CD4-positive, CD25-positive, alpha-beta regulatory T cell (primary cell): ENCODE measurements at places on chromosomes 7 and 10. TPM values are rescaled to one million over a fixed set of nuclear protein-coding genes. Genes with fewer than 3 reads are reported as not detected.
A peak's percentile ranks its signal among the peaks of the same experiment; 100 is the strongest.

- DNase-seq = no peak
Observed at GRCh38 chr7:50199824-50200223, 104.7 kb upstream of the IKZF1 start.

GRCh38 chr10:91768123-91768522 is 30.1 kb upstream of the TNKS2 start:
- DNase-seq = no peak

The KLLN gene
- 0.54 TPM for total RNA-seq

GRCh38 chr10:99532687-99533495 is at the start of gene NKX2-3:
Gene NKX2-3, plus strand, starts transcription at chr10:99532942. Its CDS starts 190 bp downstream, at chr10:99533132.
- DNase-seq = peak; percentile 74

DNA sequence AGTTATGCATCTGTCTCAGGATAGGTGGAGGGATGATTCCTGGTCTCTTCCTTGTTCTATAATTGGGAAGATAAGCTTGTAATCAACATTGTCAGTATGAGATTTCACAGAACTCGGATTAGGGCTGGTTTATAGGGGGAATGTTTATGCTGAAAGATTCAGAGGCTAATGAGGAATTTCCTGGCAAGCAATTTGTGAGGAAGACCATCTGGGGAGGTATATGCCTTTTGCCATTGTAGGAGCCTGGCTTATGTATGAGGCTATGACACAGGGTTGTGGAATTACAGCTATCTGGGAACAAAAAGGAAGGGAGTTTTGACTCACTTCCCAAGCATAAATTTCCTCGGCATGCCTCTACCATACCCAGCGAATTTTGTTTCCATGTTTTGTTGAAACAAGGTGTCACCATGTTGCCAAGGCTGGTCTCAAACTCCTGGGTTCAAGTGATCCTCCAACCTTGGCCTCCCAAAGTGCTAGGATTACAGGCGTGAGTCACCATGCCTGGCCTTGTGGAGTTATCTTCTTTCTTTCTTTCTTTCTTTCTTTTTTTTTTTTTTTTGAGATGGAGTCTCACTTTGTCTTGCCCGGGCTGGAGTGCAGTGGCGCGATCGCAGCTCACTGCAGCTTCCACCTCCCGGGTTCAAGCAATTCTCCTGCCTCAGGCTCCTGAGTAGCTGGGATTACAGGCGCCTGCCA is 1.6 kb upstream of the COPS6 start:
- no peak for DNase-seq

DNA sequence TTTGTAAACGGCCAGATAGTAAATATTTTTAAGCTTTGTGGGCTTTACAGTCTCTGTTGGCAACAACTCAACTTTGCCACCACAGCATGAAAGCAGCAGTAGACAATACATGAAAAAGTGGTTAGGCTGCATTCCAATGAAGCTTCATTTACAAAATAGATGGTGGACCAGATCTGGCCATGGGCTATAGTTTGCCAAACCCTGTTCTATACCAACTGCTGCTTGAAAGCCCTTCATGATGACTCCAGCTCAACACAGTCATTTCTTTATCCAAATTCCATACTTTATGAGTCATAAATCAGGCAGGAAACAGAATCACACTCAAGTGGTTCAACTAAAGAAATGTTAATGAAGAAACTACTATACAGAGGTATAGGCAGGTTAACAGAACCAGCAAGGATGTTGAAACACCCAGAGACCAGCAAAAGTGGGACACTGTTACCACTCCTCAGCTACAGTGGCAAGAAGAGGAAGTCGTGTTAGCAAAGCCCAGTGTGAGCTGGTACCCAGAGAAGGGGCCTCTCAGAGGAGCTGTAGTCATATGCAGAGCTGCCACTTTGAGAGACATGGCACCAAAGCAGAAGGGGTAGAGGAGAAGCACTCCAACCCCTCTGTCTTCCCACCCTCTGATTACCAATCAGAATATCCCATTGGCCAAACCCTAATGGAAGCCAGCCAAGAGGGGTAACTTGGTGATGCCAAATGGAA is 72.5 kb downstream of the PRLHR start:
- no peak for DNase-seq

DNA sequence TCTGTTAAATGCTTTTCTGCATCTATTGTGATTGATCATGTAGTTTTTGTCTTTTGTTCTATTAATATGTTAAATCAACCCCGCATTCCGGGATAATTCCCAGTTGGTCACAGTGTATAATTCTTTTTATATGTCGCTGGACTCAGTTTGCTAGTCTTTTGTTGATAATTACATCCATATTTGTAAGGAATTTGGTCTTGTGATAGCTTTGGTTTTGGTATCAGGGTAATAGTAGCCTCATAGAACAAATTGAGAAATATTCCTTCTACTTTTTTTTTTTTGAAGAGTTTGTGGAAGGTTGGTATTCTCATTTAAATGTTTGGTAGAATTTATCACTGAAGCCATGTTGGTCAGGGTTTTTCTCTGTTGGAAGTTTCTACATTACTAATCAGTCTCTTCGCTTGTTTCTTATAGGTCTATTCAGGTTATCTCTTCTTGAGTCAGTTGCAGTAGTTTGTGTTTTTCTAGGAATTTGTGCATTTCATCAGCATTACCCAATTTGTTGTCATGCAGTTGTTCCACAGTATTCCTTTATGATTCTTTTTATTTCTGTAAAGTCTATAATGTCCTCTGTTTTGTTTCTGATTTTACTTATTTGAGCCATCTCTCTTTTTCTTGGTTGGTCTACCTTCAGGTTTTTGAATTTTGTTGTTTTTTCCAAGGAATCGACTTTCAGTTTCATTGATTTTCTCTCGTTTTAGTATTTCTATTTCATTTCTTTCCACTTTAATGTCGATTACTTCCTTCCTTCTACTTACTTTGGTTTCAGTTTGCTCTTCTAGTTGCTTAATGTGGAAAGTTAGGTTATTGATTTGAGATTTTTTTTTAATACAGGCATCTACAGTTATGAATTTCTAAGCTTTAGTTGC is 64.6 kb upstream of the GJD4 start:
- no peak for DNase-seq

DNA sequence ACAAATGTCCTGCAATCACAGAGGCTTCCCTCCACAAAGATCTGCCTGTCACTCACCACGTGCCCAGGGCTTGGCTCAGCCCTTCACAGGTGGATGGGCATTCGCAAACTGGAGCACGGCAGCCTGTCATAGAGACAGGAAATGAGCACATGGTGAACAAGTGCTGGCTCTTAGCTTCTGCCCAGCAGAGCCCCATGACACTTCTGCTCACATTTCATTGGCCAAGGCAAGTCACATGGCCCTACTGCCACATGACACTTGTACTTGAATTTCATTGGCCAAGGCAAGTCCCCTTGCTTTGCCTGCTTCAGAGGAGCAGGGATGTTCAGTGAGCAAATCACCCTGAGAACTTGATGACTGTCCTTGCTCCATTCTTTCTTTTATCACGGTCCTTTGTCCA is 110.8 kb upstream of the PPP2R2D start:
- peak; percentile 17 for DNase-seq

The PRSS2 gene
- 0.52 TPM for total RNA-seq

DNA sequence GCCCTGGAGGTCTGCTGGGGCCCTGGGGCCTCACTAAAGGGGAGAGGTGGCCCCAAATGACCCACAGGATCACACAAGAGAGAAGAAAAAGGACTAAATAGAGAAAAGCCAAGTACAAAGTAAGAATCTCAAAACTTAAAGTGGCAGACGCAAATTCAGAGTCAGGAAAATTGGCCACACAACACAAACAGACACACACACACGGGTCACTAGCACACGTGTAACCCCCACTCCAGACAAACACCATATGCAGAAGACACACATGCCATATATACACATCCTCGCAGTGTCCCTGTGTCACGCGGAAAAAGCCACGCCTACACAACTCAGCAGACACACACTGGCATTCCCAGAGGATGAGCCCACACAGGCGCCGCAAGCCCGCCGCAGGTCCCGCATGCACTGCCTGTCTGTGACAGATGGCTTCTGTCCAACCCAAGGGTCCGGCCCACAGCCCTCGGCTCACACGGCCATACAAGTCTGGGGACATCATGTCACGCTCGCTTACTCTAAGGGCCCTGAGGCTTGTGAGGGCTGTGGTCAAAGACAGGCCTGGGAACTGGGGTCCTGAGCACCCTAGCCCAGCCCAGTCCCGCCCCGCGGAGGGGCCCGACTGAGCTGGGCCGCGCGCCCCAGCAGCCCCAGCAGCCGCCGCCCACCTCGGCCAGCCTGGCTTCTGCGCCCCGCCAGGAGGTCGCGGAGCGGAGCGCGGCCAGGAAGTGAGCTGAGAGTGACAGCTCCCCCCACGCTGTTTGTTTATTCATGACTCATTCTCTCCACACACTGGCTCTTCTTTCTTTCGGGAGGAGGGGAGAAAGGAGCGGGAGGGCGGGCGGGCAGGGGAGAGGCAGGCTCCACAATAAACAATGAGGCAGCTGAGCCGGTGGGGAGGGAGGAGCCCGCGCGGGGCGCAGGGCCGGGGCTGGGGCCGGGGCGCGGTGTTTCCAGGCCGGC is 95.5 kb upstream of the ZMIZ1 start:
- peak; percentile 57 for DNase-seq

The PROSER2 gene
- 1.3 TPM for total RNA-seq

The TCF7L2 gene
- total RNA-seq = 1.8 TPM

GRCh38 chr10:124025660-124026588 is 67.5 kb downstream of the CHST15 start:
- peak; percentile 25 for DNase-seq

The HHEX gene
- 1.2 TPM for total RNA-seq

DNA sequence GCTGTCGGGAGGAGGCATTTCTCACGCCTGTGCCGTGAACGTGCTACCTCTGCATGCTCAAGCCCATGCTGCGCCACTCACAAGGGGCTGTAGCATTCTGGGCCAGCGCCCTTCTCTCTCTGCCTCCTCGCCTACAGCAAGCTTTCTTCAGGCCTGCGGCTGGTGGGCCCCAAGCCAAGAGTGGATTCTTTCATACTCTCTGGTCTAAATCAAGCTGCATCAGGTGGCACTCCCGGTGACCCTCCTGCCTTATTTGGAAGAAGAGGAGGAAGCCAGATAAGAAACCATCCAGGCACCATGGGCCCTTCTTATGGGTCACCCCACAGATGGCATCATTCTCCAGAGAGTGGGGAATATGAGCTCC is 86.7 kb upstream of the DUSP5 start:
- DNase-seq = no peak

DNA sequence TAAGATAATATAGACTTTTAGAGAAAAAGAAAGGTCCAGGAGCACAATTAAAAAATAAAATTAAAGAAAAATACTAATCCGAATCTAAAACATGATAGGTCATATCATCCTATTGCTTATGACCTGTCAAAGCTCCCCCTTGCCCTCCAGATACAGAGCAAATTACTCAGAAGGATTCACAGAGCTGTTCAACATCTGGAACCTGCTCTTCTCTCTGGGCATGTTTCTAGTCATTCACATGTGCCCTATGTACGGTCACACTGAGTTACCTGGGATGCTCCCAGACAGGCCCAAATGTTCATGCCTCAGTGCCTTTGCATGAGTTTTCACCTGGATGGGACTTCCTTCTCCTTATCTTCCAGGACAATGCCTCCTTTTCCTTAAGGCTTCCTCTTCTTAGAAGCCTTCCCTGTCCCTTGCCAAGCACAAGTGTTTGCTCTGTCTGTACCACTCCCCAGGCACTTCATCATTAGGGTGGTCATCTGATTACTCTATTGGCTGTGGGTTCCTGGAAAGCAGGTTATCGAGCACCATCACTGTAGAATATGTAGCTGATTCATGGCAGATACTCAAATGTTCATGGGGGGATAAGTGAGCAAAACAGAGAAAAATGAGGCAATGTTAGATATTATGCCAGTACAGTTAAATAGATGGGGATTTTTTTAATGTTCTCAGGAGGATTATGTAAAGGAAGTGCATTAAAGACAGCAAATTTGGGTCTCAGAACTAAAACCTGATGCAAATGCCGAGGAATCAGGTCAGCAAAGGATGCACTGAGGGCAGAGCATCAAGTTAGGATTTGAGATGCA is 12.0 kb upstream of the AOAH start:
- DNase-seq = no peak

DNA sequence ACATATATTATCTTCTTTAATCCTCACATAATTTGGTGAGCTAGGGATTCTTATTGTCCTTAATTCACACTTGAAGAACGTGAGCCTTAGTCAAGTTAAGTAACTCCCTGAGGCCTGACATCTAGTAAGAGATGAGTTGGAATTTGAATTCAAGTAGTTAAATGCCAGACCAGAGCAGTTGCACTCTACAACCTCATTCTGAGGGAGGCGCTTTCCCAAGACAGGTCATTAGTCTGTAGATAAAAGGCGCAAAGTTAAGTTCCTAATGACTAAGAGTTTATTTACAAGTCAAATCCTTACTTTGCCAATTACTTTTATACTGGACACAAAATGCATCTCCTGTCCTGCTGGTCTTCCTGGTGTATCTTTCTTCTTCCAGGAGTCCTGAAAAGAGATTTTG is 3.6 kb upstream of the EXOC6 start:
- no peak for DNase-seq

- DNase-seq = no peak
Observed at GRCh38 chr7:159061209-159061608, 83.5 kb downstream of the VIPR2 start.

- DNase-seq = no peak
Observed at GRCh38 chr10:11242443-11243387, 225.0 kb downstream of the CELF2 start.

DNA sequence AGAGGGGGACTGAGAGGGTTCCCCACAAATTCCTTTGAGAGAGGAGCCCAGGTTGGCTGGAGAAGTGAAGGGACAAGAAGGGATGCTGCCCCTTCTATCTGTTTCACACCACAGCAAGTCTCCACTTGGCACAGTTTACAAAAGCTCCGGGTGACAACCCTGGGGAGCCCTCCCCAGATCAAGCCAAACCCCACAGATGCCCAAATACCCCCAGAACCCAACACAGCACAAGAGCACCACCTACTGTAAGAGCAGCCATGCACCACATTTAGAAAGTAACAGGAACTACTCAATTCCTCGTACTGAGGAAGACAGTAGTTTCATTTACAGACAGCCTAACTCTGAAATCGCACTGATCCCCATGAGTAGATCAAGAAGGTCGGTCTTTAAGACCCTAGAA is 67.8 kb upstream of the ATP6V0A4 start:
- DNase-seq = peak; percentile 66

The OPN4 gene
- not detected for total RNA-seq

DNA sequence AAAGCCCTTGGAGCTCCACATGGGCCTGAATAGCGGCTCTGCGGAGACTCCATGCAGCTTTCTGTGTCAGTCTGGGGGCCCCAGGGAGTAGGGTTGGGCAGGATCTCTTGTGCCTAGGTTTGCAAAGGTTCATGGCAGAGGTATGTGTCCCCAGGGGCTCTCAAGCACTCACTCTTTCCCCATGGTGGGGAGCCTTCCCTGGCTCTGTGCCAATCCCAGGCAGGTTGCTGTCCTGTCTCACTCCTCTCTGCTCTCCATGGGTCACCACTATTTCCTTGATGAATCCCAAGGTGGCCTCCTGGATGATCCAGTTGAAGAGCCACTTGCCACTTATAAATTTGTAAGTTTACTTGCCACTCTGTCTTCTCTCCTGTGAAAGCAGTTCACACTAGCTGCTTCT is 238.4 kb downstream of the CCDC7 start:
- no peak for DNase-seq

The SMARCD3 gene
- 4.7 TPM for total RNA-seq

The AEBP1 gene
- 4.1 TPM for total RNA-seq

- DNase-seq = no peak
Observed at GRCh38 chr7:129454249-129454551, 20.0 kb downstream of the STRIP2 start.

GRCh38 chr7:117769085-117769484 is 104.2 kb downstream of the CTTNBP2 start:
- no peak for DNase-seq
